ENCODE measurements at places on chromosomes 16 and 17.

GRCh38 chr17:74522381-74523105 is 8.7 kb downstream of the CD300LB start:
- DNase-seq: no peak

GRCh38 chr16:9443864-9444263 is 352.4 kb downstream of the HAPSTR1 start:
- no peak for DNase-seq

DNA sequence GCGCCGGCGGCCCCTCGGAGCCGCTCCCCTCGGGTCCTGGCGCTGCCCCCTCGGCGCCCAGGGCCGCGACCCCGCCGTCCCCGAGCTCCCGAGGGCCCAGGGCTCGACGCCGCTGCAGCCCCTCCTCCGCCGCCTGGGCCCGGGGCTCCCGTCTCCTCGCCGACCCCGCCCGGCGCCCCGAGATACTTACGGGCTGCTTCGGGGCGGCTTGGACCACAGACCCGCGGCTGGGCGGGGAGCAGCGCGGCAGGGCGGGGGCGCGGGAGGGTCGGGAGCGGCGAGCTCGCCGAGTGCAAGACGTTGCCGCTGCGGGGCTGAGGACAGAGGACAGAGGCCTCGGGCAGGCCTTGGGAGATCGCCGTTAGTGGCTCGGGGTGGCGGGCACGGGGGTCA is 290 bp downstream of the TOB1 start:
- no peak for DNase-seq

- DNase-seq: no peak
Measured at GRCh38 chr17:15886221-15886620, 58.7 kb upstream of the ADORA2B start.

GRCh38 chr17:1577182-1577581 is 14.6 kb upstream of the PITPNA start:
- DNase-seq: peak; percentile 91

GRCh38 chr16:23788685-23789084 is 33.9 kb downstream of the CHP2 start:
- no peak for DNase-seq

DNA sequence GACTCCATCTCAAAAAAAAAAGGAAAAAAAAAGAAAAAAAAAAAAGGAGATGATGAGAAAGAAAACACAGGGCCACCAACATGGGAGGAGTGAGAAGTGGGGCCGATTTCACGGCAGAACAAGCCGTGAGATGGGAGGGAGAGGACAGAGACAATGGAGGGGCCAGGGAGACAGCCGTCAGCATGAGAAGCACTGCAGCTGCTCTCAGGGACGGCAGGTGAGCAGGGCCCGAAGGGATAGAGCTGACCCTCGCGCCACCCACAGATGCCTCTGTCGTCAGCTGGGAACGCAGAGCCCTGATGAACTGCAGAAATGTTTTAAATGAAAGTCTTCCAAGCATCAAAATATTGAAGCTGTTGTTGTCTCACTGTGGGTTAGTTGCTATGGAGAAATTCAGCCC is 20.3 kb downstream of the PITPNM3 start:
- DNase-seq: no peak

DNA sequence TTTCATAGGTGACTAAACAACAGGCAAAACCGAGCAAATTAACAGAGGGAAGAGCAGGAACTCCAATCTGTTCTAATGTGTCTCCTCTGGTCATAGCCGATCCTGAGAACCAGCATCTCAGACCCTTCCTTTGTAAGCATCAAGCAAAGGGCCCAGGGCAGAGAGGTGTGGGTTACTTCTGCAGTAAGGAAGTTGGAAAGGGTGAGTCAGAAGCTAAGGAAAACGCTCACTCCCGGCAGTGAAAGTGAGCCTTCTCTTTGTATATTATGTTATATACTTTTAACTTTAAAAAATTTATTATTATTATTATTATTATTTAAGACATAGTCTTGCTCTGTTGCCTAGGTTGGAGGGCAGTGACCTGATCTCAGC is 77.7 kb downstream of the MRM3 start:
- peak; percentile 61 for DNase-seq

- DNase-seq: peak; percentile 44
Measured at GRCh38 chr16:12390644-12391043, 413.0 kb downstream of the CPPED1 start.

GRCh38 chr17:77356109-77356689 is 215.4 kb downstream of the SEC14L1 start:
- peak; percentile 50 for DNase-seq

GRCh38 chr16:12452549-12452948 is 351.1 kb downstream of the CPPED1 start:
- DNase-seq: no peak

DNA sequence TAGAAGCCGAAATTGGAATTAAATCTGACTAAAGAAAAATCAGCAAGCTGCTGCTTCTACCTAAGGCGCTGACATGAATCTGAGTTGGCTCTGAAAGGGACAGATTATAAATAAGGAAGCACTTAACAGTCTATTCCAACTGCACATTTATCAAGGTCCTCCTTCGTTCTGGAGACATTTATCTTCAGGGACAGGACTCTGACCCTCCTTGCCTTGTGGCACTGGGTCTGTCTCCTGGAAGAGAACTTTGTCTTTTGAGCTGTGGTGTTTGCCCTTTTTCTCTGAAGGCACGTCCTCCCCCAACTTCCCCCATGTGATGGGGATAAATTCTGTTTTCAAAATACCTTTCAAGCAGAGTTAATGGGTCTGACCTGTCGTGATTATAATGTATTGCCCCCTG is 47.0 kb upstream of the MARCHF10 start:
- DNase-seq: no peak

DNA sequence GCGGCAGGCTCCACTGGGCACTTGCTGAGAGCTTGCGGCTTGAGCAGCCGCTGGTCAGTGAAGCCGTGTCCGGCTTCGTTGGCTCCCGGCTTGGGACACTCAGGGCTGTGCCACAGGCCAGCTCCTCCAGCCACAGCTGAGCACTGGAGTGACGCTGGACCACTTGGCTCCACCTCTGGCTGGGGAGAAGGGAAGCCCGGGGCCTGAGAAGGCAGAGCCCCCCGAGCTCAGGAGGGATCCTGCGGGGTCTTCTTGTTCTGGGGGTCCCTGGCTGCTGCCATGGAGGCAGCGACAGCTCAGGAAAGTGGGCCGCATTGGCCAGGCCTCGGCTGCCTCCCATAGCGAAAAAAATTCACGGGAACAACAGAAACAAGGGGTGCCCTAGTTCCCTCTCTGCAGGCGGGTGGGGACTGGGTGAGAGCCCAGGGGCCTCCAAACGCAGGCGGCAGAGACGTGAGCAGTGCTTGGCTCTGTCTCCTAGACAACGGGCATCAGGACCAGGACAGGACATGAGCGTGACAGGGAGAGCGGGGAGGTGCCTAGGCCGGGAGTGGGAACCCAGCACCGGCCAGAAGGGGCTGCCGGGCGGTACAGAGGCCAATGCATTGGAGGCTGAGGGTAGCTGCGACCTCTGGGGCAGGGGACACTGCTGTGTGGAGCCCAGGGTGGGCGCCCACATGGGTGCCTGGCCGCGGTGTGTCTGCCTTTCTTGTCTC is 37.7 kb downstream of the SLC7A5 start:
- no peak for DNase-seq

- peak; percentile 34 for DNase-seq
Measured at GRCh38 chr17:29615048-29615385, 7.7 kb downstream of the CORO6 start.

DNA sequence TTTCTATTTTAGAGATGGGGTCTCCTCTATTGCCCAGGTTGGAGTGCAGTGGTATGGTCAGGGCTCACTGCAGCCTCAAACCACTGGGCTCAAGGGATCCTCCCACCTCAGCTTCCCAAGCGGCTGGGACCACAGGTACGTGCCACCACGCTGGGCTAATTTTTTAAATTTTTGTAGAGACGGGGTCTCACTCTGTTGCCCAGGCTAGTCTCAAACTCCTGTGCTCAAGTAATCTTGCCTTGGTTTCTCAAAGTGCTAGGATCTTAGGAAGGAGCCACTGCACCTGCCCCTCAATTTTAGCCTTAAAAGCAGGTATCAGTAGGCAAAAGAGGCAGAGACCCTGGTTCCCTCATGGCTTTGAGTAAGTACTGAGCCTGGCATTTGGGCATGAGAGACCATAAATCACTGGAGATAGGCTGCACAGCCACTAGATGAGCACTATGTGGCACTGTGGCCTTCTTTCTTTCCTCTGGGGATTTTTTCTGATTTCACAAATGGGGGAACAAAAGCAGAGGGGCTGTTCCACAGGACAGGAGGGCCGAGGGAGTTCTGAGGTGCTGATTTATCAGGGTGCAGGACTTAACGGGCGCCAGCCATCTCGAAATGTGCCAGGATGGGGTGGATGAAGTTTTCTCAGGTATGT is 82.2 kb downstream of the PLXDC1 start:
- DNase-seq: peak; percentile 70

Data from EH (cell line).